Activated T-helper 2 cell treated with anti-CD3 and anti-CD28 coated beads, Interferon-gamma antibody, Interleukin-2, Interleukin-4, amounts not matched to agents 10 μg/mL and 5 μg/mL and 100 μg/mL, durations not matched to agents 14 hours and 24 hours and 36 hours (primary cell): ENCODE measurements at places on chromosomes 1 and 21. TPM values are rescaled to one million over a fixed set of nuclear protein-coding genes. Genes with fewer than 3 reads are reported as not detected.

Gene CELA2A
- not detected in 2 replicates for total RNA-seq

GRCh38 chr1:44757420-44757819 lies 17.8 kb downstream of the KIF2C start:
- peaks cover 2% of the 10 kb centered on the region for H3K4me1 ChIP-seq
- peaks cover 86% of the 10 kb centered on the region for H3K36me3 ChIP-seq
- H3K27ac ChIP-seq, result peak overlapping the region; percentile 38
- H3K4me3 ChIP-seq, result no peak overlapping the region

DNA sequence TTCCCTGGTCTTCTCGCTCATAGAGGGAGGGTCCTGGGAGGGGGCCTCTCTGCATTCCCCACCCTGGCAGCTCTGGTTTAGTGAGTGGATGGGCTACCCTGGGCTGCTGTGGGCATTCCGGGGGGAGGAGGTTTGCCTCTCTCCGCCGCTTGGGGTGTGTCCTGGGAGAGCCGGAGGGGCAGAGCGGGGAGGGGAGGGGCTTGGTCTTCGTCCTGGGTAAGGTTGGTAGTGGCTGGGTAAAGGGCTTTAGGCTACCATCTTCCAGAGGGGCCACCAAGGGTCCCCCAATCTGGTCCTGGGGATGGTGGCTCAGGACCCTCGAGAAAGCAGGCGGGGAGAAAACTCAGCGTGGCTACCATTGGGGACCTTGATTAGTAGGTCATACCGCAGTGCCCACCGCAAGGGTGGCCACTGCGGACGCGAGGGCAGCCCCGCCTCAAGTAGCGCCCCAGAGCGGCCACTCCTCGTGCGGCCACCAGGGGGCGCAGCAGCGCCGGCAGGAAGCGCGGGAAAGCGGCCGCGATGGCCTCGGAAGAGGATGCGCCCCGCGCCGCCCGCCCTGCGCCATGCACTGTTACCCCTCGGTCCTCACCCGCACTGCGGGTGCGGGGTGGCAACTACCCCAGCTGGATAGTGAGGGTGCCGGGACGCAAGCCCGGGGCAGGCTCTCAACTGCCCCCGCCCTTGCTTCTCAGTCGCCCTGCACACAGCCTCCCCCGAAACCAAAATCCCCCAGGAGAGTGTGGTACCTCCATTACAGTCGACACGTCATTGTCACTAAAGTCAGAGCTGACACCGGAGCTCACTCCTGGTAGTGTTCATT lies 44.1 kb upstream of the SLC25A33 start:
- peak; percentile 56 for DNase-seq
- H3K27ac ChIP-seq, result peak overlapping the region; percentile 17
- H3K4me1 ChIP-seq, result peaks cover 13% of the 10 kb centered on the region
- peaks cover 20% of the 10 kb centered on the region for H3K27me3 ChIP-seq

Gene OR6F1
- total RNA-seq, result not detected in 2 replicates

DNA sequence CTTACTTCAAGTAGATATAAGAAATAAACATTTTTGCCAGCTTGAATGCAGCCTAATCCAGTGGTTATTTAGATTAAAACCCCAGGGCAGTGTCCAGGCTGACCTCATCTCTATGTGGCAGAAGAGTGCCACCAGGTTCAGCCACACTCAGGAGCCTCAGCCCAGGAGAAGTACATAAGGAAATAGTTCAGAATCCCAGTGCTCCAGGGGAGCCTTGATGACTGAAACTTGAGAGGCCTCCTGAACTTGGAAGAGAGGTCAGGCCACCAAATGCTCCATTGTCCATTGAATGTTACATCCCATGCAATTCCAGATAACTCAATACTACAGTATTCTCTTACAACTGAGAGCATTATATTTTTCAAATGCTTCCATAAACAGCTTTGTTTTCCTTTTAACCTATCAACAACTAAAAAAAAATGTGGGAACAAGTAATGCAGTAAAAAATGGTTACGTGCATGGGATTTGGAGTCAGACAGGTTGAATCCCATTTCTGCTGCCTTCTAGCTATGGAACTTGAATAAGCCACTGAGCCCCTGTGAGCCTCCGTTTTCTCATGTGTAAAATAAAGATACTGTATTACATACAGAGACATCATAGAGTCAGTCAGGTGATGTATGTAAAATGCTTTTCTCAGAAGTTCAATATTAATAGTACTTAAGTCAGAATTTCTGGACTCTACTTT lies 248.0 kb downstream of the PLPP3 start:
- H3K27ac ChIP-seq, result no peak overlapping the region
- peaks cover 8% of the 10 kb centered on the region for H3K4me1 ChIP-seq
- no peaks in the 10 kb centered on the region for H3K36me3 ChIP-seq
- no peaks in the 10 kb centered on the region for H3K27me3 ChIP-seq

Gene DTL
- 73.9 and 77.0 TPM in 2 replicates for total RNA-seq

DNA sequence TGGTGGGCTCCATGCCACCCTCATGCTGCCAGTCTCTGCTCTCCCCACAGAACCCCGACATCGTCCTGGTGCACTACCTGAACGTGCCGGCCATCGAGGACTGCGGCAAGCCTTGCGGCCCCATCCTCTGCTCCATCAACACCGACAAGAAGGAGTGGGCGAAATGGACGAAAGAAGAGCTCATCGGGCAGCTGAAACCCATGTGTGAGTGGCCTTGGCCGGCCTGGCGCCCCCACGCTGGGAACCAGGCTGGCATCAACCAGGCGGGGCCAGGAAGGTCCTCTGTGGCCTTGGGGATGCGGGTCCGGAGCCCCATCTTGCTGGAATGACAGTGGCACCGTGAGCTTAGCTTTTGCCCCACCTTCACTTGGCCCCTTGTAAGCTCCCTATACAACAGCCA lies 130.7 kb upstream of the VAMP3 start:
- H3K36me3 ChIP-seq, result no peaks in the 10 kb centered on the region
- no peak overlapping the region for H3K27ac ChIP-seq
- DNase-seq, result no peak
- H3K4me1 ChIP-seq, result no peaks in the 10 kb centered on the region
- H3K27me3 ChIP-seq, result no peaks in the 10 kb centered on the region

DNA sequence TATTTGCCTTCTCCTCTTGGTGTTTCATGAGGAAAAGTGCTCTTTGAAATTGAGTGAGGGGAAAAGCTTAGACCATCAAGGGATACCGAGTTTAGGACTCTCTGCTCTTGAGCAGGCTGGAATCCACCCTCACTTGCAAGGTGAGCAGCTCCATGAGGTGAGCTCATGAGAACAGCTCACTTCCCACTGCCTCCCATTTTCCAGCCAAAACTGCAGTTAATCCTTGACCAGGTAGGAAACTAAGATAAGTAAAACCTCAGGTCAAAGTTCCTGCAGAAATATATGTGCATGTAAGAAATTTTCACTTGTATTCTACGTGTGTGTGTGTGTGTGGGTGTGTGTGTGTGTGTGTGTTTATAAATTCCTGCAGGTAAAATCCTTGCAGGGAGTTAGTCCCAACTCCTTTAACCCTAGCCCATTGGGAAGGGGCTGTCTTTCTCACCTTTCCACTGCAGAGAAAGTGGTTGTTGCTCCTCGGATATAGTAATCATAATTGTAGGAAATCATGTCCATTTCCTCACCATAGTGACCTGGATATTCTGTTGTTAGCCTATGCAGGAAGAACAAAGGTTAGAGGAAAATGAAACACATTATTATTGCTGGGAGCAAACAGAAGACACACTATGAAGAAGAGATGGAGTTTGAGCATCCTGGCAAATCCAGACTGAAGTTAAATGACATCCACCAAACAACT lies 28.3 kb downstream of the DPT start:
- no peak for DNase-seq
- peaks cover 18% of the 10 kb centered on the region for H3K27me3 ChIP-seq
- no peak overlapping the region for H3K27ac ChIP-seq
- no peaks in the 10 kb centered on the region for H3K4me1 ChIP-seq
- H3K4me3 ChIP-seq, result no peak overlapping the region
- no peaks in the 10 kb centered on the region for H3K36me3 ChIP-seq

Gene CD164L2
- total RNA-seq, result not detected in 2 replicates

GRCh38 chr1:156394082-156394481 lies 25.1 kb downstream of the RHBG start:
- H3K4me3 ChIP-seq, result no peak overlapping the region
- H3K27ac ChIP-seq, result no peak overlapping the region
- no peaks in the 10 kb centered on the region for H3K4me1 ChIP-seq
- peaks cover 20% of the 10 kb centered on the region for H3K27me3 ChIP-seq
- no peaks in the 10 kb centered on the region for H3K36me3 ChIP-seq

DNA sequence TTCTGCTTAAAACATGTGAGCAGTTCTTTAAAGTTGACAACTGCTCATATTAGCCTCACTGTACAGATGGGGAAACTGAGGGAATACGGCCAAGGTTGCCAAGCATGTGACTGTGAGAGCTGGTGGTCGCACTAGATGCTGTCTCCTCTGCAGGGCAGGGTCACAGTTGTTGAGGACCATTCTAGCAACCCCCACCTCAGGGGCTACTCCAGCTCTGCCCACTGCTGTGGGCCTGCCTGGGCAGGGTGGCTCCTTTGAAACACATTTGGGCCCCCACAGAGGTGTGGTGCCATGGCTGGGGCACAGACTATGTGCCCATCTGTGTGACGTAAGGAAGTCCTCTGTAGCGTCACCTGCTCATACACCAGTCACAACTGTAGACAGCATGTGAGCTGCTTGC lies 779 bp downstream of the THEM5 start:
- H3K27ac ChIP-seq, result no peak overlapping the region
- no peaks in the 10 kb centered on the region for H3K27me3 ChIP-seq
- peaks cover 11% of the 10 kb centered on the region for H3K4me1 ChIP-seq
- H3K4me3 ChIP-seq, result no peak overlapping the region

DNA sequence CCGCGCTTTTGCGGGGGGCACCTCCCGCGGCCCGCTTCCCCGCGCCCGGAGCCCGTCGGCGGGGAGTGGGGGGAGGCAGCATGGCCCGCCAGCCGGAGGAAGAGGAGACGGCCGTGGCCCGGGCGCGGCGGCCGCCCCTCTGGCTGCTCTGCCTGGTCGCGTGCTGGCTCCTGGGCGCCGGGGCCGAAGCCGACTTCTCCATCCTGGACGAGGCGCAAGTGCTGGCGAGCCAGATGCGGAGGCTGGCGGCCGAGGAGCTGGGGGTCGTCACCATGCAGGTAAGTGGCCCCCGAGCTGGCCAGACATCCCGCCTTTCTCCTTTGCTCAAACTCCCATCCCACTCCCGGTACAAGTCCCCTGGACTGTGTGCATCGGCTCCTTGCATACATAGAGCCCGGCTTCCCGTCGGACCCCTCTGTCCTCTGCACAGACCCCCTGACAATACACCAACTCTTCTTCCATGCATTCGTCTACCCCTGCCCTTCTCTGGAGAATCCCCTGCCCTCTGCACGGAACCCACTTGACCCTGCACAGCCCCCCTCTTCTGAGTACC lies 812 bp downstream of the CACHD1 start:
- H3K4me3 ChIP-seq, result peak overlapping the region; percentile 83
- H3K27me3 ChIP-seq, result peaks cover 58% of the 10 kb centered on the region
- no peaks in the 10 kb centered on the region for H3K36me3 ChIP-seq
- no peak overlapping the region for H3K27ac ChIP-seq

DNA sequence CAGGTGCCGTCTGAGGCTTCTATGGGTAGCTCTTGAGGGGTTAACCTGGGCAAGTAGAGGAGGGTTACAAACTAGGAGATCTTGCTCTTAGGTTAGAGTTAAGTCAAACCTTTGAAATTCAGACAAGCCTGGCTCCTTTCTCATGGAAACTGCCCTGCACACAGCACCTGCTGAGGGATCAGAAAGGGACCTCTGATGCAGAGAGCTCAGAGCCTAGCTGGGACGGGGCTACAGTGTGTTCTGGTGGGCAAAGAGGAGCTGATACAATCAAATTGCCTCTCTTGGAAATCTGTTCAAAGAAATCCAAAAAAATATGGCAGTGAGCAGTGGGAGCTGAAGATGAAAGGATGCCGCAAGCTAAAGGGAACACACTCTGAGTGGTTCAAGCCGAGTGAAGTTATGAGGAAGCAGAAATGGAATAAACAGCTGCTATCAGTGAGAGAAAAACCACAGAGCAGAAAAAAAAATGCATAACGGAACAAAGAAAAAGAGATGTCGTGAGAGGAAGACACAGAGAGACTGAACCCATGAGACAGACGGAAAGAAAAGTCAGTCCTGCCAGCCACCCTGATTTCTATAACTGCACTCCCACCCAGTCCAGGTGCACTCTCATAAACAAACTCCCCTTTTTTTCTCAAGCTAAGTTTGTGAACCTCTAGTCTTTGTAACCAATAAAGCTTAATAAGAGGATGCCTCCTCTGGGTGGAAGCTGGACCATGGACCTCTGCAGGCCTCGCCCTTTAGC lies 26.6 kb downstream of the PAFAH2 start:
- H3K36me3 ChIP-seq, result peaks cover 67% of the 10 kb centered on the region
- H3K4me1 ChIP-seq, result peaks cover 24% of the 10 kb centered on the region
- peak overlapping the region; percentile 13 for H3K4me3 ChIP-seq
- H3K27me3 ChIP-seq, result no peaks in the 10 kb centered on the region
- peak; percentile 13 for DNase-seq

DNA sequence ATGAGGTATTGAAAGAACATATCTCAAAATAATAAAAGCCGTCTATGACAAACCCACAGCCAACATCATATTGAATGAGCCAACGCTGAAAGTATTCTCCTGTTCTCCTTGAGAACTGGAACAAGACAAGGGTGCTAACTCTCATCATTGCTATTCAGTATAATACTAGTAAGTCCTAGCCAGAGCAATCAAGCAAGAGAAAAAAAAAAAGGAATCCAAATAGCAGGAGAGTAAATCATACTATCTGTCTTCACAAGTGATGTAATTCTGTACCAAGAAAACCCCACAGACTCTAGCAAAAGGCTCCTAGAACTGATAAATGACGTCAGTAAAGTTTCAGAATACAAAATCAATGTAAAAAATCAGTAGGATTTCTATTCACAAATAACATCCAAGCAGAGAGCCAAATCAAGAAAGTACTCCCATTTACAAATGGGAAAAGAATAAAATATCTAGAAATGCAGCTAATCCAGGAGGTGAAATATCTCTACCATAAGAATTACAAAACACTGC lies 1632.8 kb downstream of the NCAM2 start:
- H3K27me3 ChIP-seq, result no peaks in the 10 kb centered on the region
- DNase-seq, result no peak
- H3K27ac ChIP-seq, result no peak overlapping the region
- H3K36me3 ChIP-seq, result no peaks in the 10 kb centered on the region
- no peaks in the 10 kb centered on the region for H3K4me1 ChIP-seq

DNA sequence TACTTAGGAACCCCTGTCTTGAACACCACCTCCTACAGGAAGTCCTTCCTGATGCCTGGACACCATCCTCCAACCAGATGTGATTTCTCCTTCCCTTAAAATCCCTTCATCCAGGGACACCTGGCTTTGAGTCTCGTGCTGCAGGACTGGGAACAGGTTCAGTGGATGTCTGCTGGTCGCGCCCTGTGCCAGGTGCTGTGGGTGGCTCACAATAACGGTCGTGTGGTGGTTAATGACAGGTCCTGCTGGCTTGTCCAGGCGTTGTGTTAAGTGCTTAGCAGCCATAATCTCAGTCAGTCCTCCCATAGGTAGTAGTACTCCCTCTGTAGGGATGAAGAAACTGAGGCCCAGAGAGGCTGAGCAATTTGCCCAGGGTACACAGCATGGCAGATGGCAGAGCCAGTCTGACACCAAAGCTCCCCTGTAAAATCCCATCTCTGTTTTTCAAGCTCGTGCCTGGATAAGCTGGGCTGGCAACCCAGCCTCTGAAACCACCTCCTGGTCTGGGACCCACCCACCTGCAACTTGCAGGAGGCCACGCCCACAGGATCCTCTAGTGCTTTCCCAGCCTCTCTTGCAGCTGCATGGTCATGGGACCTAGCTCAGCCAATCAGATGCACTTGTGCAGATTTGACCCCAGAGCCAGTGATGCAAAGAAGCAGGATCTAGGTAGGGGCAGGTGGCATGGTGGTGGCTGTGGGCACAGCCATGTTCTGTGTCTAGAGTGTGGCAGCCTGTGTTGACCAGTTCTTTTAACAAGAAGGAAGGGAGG lies 106.0 kb upstream of the IFFO2 start:
- no peaks in the 10 kb centered on the region for H3K4me1 ChIP-seq
- H3K27me3 ChIP-seq, result peaks cover 6% of the 10 kb centered on the region
- no peak overlapping the region for H3K27ac ChIP-seq
- H3K4me3 ChIP-seq, result no peak overlapping the region
- DNase-seq, result no peak
